Stimulated activated CD4-positive, alpha-beta T cell treated with anti-CD3 and anti-CD28 coated beads, TNF-alpha, amount 100 ng/mL, for 1 hour (primary cell): ENCODE measurements at places on chromosomes 13 and 19.

- no peak for DNase-seq
Measured at GRCh38 chr13:93771782-93772181, 545.2 kb downstream of the GPC6 start.

DNA sequence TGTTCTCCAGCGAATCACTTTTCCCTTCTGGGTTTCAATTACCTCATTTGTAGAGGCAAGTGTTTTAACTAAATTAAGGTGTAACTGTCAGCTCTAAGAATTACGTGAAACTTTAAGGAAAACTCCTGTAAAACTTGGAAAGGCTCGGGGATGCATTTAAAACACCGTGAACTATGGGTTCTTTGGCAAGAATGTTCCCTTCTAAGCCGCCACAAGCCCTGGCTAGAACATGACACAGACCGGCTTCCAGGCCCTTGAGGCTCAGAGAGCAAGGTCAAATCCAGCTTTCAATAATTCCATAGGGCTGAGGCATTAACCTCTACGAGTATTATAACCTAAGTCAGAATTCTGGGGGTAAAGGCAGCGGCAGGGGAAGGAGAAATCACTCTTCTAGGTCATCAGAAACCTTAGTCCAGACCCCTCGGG lies 685 bp downstream of the VWA8 start:
- no peak for DNase-seq

- no peak for DNase-seq
Measured at GRCh38 chr19:47637550-47637949, 28.6 kb downstream of the BICRA start.

DNA sequence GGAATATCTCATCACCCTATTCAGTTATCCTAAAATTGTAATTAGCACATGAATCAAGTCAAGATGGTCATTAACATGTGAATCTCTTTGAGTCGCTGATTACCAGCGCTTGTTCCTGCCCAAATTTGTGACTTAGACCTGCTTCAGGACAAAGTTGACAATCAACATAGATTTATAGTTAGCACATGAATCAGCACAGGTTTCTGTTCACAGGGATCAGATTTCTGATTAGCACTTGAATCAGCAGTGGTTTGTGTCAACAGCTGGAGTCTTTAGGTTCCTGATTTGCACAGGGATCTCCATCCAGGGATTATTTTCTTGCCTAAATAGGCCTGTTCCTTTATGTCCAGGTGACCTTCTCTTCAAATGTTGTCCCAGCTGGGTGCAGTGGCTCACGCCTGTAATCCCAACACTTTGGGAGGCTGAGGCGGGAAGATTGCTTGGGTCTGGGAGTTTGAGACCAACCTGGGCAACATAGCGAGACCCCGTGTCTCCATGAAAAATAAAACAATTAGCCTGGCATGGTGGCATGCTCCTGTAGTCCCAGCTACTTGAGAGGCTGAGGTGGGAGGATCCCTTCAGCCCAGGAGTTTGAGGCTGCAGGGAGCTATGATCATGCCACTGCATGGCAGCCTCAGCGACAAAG lies 3.8 kb upstream of the LRFN3 start:
- DNase-seq = no peak

DNA sequence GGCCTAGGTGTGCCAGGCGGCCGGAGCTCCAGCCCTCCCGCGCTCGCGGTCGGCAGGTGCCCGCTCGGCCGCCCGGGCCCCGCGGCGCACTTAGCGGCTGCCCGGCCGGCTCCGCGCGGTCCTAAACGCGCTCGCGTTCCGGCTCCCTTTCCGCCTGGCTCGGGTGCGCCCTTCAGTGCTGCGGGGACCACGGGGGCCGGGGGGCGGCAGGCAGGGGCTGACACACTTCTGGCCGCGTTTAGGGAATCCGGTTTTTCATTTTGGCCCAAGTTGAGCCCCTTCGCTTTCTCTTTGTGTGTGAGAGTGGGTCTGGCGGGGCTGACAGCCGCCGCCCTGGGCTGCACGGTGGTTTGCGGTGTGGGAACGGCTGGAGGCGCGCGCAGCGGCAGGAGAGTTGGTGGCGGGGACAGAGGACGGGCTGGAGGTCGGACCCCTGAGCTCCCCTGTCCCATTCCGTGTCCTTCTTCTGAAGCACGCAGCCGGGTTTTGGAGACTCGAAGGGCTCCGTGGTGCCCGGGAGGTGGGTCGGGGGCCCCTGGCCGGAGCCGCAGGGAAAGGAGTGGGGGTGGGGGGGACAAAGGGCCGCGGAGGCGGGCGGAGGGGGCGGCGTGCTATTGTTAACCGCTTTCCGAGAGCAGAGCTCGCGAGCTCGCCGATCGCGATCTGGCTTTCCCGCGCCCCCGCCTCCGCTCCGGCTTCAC lies 3.1 kb downstream of the FGF9 start:
- DNase-seq = no peak
